Activated CD4-positive, alpha-beta memory T cell treated with anti-CD3 and anti-CD28 coated beads, Interleukin-2, amount 10 ng/mL, durations not matched to agents 7 days and 5 days (primary cell): ENCODE measurements at places on chromosomes 3 and 15. TPM values are rescaled to one million over a fixed set of nuclear protein-coding genes. Genes with fewer than 3 reads are reported as not detected.

Gene CXCR6
- total RNA-seq, result 58.8 TPM

DNA sequence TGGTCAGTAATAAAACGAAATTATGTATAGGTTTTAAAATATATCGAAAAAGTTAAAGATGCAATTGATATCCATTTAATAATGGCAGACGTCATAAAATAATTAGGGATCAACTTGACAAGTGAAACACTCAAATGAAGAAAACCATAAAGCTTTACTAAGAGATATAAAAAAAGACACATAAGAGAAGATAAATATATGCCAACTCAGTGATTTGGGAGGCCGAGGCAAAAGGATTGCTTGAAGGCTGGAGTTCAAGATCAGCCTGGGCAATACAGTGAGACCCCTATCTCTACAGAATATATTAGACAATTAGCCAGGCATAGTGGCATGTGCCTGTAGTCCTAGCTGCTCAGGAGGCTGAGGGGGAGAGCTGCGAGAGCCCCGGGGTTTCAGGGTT, 190.5 kb downstream of the SV2B start:
- DNase-seq, result no peak

DNA sequence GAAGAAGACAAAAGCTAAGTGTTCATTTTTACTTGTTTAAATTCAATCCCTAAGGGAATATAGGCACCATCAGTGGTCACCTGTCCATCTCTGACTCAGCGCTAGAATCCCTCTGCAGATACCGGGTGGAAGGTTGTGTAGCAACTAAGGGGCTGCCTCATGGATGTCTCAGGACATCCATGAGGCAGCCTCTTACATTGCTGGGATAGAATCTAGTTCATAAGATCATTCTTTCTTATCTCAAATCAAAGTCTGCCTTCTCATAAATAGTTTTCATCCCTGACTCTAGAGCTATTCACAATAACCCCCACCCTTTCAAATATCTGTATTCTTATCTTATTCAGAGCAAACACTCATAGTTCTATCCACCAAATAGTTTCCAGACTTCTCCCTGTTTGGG, 38.1 kb downstream of the HSPBAP1 start:
- DNase-seq, result no peak

DNA sequence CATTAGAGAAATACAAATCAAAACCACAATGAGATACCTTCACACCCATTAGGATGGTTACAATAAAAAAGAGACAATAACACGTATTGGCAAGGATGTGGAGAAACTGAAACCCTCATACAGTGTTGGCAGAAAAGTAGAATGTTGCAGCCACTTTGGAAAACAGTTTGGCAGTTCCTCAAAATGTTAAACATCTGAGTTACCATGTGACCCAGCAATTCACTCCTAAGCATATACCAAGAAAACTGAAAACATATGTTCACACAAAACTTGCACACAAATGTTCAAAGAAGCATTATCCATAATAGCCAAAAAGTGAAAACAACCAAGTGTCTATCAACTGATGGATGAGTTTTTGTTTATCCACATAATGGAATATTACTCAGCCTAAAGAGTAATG, 166.9 kb upstream of the FAM3D start:
- no peak for DNase-seq

DNA sequence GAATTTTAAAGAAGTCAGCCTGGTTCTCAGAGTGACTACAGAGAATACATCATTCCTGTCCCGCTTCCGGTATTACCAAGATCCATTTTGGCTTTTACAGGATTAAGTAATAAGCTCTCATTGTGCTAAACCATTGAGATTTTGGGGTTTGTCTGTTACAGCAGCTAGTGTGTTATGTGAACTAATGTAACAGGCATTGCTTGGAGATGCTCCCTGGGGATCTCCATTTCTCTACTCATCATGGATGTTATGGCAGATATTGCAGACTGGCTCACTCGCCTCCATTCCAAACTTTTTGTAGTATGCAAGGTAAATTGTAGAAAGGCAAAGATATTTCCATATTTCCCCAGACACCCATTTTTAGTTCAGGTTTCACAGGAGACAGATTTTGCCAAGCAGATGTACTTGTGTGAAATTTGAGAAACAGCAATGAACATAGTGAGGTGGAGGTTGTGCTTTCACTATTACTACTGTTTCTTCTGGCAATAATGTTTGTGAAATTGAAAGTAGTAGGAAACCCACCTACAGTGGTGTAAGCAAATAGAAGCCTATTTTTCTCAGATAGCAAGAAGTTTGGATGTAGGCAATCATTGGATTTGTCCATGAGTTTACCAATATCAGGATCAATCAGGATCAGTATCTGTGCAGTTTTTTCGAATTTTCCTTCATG, 177.1 kb upstream of the GALNT15 start:
- DNase-seq, result no peak
